Neural crest cell (in vitro differentiated cells): ENCODE measurements at places on chromosomes 2 and 18.

DNA sequence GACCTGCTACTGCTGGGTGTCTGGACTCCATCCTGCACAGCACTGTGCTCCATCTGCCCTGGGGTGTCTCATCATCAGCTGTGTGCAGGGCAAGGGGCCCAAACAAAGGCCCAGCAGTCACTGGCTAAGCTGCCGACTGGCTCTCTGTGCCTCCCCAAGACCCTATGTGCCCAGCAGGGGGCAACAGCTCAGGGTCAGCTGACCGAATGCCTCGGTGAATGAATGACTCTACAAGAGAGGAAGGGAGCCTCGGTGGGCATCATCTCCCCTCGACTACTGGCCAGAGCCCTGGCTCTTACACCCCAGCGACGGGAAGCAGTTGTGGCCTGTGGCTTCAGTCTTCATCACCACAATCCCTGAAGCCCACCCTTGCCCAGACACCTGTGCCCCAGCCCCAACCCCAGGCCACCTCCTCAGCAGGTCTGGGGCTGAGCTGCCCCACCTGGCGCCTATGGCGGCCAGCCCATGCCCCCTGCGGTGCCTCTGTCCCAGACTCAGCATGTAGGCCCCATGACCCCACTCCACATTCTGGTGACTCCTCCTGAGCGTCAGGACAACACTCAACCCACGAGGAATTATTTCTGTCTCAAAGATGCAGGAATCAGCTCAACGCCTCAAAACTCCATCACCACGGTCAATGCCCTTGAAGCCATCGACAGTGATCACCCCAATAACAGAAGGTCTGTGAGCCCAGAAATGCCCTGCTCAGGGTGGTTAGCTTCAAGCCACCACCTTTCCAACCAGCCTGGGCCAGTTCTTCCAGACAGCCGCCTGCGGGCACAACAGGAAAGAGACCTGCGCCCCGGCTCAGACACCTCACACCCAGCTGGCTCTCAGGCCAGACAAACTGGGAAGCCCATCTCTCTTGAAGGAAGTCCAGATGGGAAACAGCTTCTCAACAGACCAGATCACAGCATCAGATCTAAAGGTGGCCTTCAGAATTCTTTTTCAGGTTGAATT lies 1.6 kb upstream of the GPR17 start:
- no peak for DNase-seq

GRCh38 chr18:65365245-65365980 lies 385.4 kb upstream of the CDH7 start:
- no peak for DNase-seq

DNA sequence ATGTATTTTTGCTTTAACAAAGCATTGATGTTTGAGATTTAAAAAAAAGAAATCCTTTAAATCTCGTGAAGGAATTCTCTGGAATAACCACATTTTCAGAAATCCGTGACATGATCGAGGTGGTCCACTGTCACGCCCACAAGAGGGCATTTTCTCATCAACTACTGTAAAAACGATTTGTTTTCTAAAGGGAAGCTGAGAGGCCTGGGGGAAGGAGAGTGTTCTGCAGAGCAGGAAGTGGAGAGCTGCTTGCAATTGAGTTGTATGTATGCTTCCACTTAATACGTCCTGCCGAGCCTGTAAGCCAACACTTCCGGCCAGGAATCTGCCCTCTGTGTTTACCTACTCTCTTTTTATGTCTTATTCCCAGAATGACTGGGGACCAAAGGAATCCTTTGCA lies 19.4 kb downstream of the KLHL29 start:
- DNase-seq: no peak

GRCh38 chr2:40038646-40039045 lies 259.6 kb upstream of the THUMPD2 start:
- DNase-seq: no peak

- DNase-seq: no peak
Observed at GRCh38 chr2:218328294-218328693, 28.4 kb upstream of the CATIP start.

GRCh38 chr2:59655809-59656208 lies 897.6 kb downstream of the BCL11A start:
- DNase-seq: no peak

DNA sequence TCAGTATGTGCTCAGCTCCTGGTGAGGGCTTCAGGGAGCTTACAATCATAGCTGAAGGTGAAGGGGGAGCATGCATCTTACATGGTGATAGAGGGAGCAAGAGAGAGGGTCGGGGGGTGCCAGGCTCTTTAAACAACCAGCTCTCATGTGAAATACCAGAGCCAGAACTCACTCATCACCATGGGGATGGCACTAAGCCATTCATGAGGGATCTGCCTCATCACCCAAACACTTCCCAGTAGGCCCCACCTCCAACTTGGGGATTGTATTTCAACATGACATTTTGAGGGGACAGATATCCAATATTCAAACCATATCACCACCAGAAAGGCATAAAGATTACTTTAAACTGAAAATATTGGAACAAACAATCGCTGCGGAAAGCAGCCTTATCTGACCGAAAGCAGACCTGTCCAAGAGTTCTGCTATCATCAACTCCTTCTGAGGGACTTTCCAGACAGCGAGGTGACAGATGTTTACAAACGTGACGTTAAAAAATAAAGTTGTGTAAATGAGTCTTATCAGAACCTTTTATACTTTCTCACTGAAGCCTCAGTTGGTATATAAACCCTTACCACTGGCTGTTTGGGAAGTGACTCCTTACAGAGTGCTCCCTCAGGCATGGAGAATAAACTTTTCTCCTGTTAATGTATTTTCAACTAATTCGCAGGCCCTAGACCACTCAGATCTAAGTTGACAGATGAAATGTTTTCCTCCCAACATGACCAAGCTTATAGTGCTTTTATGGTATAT lies 35.5 kb upstream of the PTH2R start:
- no peak for DNase-seq

- DNase-seq: no peak
Observed at GRCh38 chr2:232315923-232316299, 62.6 kb upstream of the ALPP start.

GRCh38 chr2:31216734-31217133 lies 581 bp downstream of the CAPN14 start:
- no peak for DNase-seq

DNA sequence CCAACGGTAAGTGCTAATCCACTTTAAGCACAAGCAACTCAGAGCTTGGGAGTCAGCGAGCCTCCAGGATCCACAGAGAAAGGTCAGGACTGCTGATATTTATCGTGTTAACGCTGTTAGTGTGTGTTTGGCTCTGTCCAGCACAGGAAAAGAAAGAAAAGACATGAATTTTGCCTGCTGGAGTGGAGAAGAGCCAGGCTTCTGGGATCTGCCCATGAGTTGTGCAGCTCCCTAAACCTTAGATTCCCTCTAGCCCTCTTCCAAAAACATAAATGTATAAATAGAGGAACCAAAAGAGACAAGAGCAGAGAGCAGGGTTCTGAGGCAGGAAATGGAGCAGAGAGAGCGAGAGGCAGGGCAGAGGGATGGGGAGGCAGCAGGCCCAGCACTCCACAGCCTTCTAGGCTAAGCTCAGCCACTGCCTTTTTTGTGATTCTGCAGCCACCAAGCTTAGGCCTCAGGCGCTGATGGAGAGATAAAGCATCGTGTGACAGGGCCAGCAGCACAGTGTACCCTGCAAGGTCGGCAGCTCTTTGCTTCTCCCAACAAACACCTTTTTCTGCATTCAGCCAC lies 14.5 kb upstream of the MAT2A start:
- no peak for DNase-seq

GRCh38 chr2:205741256-205741978 lies 59.1 kb downstream of the NRP2 start:
- DNase-seq: no peak

GRCh38 chr2:237483018-237483731 lies 3.9 kb upstream of the MLPH start:
- DNase-seq: no peak

DNA sequence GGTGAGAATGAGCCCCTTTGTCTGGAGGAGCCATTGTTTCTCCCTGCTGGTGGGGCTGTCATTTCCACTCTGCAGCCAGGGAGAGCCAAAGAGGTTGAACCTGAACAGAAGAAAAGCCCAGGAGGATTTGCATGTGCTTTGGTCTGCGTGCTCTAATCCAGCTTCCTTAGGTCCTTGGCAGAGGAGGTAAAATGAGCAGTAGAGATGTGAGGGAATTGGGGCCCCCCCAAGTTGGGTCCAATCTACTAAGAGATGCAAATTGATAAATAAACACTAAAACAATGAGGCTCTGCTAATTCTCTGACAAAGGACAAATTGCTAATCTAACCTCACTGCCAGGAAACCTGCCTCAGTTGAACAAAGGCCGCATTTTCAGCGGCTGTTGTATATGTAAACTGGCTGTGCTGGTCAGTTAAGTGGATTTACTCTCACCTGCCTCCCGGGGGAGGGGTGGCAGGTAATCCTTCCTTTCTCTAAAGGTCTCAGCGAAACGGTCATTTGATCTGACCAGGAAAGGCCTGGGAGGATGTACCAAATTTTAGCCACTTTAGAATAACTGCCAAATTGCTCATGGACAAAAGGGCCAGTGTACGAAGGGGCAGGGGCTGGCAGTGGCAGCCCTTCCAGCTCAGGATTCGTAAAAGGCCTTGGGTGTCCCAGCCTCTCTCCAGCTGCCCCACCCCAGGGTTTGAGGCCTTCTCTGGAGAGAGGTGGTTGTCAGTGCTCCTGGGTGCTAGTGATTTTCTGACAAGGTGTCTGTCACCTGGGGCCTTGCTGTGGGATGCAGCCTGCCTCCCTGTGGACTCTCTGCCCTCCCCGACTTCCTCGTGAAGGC lies 193.6 kb downstream of the MIB1 start:
- no peak for DNase-seq

DNA sequence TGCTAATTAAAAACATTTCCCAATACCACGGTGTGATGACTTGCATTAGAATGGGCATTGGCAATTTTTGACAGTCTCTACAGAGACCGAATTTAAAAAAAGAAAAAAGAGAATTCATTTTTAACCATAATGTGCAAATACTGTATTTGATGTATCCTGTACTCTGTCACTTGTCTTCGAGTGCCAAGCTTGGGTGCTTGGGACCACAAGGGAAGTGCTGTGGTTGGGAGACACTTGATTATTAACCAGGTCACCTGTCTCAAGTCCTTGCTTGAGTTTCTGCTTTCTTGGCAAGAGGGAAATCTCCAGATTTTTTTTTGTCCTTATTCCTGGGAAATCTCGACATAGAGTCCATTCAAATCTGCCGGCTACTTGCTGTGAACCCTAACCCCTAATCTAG lies 209.0 kb downstream of the MC4R start:
- DNase-seq: no peak

DNA sequence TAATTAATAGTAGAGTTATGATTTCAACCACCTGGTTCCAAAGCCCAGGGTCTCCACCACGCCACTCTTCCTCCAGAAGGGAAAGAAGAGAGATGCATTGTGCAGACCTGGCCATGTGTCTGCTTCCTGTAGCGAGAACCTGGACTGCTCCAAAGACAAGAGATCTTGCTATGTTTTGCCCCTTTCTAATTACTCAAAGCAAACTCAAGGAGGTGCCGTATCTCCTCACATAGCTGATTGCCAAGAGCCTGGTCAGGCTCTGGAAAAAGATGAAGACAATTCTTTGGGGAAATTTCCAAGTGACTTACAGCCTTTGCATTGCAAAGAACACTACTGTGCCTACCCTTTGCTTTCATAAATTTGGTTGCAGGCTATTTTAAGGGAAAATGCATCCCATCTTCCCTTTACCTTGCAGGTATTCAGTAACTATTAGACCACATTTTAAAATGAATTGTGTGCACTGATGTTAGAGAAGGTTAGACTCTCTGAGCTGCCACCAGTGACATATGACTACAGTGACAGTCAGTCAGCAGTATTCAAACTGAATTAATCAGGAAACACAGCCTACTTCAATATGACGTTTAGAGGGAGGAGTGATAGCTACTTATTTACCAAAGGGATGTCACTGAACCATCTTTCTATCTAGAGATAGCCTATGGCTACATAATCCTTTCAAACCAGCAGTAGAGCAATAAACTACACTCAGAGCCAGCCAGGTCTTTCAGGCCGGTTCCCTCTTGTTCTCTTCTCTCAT lies 842.1 kb upstream of the FANCL start:
- DNase-seq: no peak

DNA sequence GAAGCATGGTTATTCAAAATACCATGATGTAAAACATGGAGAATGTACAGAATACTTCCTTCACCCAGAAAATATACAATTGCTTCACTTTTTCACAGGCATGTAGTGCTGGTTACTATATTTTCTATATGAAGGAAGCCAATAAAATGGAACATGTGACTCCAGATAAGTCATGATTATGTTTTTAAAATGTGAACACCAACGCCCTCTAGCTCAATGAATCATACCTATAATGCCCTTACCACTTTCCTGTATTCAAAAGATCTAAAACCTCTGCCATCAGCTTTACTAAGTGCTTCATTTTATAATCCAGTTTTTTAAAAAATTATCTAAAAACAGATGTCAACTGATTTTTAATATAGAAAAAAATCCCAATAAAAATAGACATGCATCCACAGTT lies 59.9 kb downstream of the SMAD2 start:
- no peak for DNase-seq

GRCh38 chr2:214671319-214671885 lies 138.1 kb downstream of the BARD1 start:
- DNase-seq: no peak

DNA sequence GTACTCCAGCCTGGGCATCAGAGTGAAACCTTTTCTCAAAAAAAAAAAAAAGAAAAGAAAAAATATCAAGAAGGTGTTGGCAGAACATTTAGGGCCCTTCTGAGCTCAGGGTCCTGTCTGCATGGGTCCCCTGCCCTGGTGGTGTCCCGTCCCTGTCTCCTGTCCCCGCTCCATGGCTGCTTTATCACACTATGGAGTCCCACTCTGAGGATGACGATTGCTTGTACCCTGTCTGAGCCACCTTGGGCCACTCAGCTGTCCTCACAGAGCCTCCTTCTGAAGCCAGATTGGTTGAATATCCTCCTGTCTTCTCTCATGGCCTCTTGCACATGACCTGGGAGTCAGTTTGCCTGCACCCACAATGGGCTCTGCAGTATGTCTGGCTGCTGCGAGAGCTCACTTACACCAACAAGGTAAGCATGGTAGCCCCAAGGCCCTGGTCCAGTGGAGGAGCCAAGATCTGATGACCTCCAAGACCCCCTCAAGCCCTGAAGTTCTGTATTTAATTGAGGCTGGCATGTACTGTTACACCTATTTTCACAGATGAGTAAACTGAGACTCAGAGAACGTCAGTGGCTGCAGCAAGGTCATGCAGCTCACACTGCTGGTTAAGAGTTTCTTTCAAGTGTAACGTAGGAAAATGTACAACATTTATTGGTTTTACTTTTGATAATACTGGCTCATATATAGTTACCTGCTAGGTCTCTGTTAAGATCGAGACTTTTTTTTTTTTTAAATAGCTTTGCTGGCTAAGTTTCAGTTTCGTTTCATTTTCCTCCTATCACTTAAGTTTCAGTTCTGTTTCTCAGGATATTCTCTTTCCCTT lies 16.9 kb upstream of the ZCCHC2 start:
- DNase-seq: no peak

- DNase-seq: no peak
Observed at GRCh38 chr2:80473796-80474195, 169.2 kb upstream of the LRRTM1 start.

- DNase-seq: no peak
Observed at GRCh38 chr18:74137920-74138538, 9.6 kb downstream of the FBXO15 start.

GRCh38 chr18:58578321-58578720 lies 50.6 kb downstream of the ALPK2 start:
- no peak for DNase-seq
